ENCODE measurements at places on chromosomes 2 and 18.

GRCh38 chr2:204881655-204882054 is 336.4 kb downstream of the PARD3B start:
- no peak for DNase-seq

- no peak for DNase-seq
Observed at GRCh38 chr2:216436383-216436782, 24.1 kb downstream of the SMARCAL1 start.

- no peak for DNase-seq
Observed at GRCh38 chr2:111030945-111031344, 89.8 kb upstream of the BCL2L11 start.

- DNase-seq, result no peak
Observed at GRCh38 chr18:58805467-58806187, 59.0 kb upstream of the ZNF532 start.

DNA sequence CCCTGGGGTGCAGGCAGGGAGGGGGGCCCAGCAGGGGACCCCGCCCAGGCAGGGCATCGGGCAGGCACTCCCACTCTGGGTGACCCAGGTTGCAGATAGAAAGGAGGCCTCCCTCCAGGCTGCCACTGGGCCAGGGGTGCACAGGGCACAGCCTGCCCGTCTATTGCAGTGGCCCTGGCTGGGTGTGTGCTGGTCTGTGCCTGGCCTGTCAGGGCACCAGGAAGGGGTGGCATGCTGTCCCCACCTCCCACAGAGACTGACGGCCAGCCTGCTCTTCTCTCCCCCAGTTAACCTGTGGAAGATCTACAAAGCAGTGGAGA is 12.9 kb downstream of the ARID5A start:
- DNase-seq, result no peak

DNA sequence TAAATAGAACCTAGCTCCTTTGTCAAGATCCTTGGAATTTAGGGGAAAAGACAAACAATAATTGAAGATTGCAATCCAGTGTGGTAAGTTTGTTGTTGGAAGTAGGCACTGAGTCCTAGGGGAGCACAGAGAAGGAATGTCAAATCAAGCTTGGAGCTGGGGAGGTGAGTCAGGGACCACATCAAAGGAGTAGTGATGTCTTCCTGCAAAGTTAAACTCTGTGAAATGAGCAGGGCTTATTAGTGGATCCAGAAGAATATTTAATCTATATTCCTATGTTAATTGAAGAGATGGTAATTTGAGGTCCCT is 41.7 kb upstream of the NABP1 start:
- peak; percentile 86 for DNase-seq

DNA sequence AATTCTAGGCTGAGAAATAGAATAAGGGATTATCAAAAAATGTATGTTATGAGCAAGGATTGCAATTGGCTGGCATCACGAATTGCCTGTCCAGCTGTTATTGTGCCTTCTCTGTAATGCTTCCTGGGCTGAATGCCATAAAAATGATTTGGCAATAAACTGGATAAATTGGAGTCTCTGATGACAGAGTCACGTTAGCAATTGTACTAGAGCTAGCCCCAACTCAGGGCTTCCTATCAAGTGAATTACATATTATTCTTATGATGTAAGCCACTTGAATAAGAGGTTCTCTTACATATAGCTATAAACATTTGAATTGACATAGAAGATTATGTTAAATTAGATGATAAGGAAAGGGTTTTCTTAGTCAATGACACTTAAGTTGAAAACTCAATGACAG is 607.5 kb upstream of the REG3G start:
- DNase-seq, result no peak

DNA sequence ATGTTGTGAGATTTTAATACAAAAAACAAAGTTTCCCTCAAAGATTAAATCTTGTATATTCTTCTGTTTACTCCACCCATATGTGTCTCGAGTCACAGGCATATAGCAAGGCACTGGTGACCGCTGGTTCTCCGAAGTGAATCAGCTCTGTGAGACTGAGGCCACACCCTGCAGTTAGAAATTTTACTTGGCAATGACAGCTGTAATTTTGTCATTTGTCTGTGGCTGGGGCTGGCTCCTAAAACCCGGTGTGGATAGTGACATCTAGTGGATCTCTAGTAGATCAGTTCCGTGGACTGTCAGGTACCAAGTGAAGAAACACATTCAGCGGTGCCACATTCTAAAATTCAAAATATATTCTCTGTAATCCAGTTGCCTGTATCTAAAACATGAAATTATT is 278.0 kb downstream of the NEDD4L start:
- peak; percentile 85 for DNase-seq

DNA sequence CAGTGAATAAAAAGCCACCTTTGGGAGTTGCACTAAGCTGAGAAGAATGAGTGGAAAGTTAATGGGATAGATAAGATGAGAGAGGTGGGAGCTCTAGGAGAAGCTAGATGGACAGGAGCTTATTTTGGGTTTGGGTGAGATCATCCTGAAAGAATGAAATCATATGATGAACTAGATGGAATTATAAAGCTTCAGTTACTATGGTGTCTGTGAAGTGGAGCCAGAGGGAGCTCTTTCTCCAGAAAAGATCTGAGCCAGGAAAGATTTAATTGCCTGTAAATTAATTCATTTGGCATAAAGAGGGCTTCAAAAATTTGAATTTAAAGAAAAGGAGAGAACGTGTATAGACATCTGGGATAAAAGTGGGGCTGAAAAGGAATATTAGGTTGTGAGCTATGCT is 10.3 kb downstream of the DNAH6 start:
- DNase-seq, result peak; percentile 30

DNA sequence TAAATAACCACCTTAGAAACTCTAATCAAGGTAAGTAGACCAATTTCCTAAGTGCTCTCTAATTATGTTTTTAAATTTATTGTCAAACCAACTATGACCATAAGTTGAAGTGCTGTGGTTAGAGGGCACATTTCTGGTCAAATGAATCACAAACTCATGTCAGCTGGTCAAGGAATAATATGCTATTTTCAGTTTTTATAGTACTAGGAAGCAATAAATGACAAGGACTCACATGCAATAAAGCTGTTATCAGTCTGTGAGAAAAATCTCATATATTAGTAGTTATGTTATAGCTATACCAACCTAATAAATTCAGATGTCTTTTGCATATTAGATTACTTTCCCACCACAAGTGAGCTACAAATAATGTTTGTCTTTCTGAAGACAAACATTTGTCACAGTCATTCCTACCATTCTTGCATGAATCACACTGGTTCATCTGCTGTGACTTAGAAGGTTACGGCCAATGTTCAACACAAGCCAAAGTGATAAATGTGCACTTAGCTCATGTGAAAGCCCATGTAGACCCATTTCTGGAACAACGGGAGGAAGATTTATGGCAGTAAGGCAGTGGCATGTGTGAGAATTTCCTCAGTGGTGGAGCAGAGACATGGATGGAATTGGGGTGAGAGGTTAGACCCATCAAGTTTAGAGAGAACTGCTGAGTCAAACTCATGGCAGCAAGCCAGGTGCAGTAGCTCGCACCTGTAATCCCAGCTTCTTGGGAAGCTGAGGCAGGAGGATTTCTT is 27.4 kb upstream of the CCNYL1 start:
- DNase-seq, result peak; percentile 81

DNA sequence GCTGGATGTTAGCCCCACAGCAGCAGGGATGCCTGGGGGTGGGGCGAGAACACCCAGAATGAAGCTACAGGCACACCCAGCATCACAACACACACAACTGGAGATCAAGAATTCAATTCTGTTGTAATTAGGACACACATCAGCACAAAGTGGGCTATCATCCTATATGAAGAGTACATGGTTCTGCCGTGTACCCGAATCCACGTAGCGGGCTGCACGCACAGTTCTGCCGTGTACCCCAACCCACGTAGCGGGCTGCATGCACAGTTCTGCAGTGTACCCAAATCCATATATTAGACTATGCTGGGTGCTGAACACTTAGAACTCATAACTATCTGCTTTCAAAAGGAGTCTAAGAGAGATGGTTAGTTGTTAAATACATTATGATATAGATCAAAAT is 86.5 kb downstream of the EIPR1 start:
- DNase-seq, result no peak

DNA sequence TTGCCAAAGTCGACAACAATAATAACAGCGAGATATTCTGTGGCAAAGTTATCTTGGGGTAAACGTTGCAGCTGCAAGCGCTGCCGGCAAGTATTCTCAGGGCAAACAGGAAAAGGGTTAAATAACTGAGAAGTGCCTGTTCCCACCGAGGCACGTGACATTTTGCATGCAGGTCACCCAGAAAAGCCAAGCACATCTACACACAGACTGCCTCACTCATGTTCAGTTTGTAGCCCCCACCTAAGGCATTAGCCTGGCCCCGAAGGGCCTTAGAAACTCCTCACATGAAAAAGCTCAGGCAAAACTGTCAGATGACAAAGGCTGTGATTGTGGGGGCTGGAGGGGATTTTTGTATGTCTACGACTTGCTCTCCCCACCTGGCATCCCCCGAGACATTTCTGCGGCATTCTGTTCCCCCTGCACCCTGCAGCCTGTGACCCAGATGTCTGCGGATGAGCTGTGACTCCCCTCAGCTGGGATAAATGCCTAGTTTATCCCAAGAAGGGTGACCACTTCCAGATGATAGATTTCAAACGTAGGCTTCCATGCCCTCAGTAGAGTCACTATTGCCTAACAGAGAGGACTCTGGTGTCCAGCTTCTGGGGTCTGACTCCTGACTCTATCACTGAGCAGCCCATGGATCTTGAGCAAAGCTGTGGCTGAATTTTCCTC is 215.2 kb upstream of the SIX2 start:
- DNase-seq, result no peak

DNA sequence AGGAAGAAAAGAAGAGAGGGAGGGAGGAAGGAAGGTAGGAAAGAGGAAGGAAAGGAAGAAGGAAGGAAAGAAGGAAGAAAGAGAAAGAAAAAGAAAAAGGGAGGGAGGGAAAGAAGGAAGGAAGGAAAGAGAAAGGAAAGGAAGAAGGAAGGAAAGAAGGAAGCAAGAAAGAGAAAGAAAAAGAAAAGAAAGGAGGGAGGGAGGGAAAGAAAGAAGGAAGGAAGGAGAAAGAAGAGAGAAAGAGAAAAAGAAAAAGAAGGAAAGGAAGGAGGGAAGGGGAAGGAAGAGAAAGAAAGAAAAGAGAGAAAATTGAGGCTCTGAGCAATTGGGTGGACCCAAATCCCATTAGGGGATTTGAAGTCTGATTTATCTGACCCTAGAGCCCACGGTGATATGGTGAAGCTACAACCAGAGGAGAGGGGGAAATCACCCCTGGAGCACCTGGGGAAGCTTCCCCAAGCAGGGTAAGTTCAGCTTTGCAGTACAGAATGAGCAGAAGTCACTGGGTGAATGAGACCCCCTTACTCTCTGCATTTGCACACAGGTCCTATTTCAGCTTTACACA is 177.6 kb upstream of the BCL2L11 start:
- DNase-seq, result no peak

GRCh38 chr2:230735884-230736283 is 23.2 kb downstream of the CAB39 start:
- DNase-seq, result no peak

- DNase-seq, result no peak
Observed at GRCh38 chr2:206853915-206854314, 85.4 kb upstream of the CPO start.

DNA sequence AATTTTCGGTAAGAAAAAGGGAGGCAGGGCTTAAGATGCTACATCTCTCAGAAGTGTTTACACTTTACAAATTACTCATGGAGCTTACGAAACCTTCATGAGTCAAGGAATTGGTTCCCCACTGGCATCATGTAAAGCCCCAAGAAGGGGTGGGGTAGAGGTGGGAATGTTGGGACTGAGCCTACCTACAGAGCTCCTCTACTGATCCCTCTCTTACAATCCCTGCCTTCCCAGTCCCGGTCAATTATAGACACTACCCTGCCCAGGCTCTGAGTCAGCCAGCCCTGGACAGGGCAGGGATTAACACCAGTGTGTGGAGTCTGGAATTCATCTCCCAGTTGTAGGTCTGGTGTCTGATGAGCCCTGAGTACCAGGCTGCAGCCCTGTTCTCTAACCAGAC is 248.9 kb downstream of the PAX3 start:
- DNase-seq, result peak; percentile 57

- DNase-seq, result no peak
Observed at GRCh38 chr2:26712486-26713465, 20.3 kb downstream of the KCNK3 start.

- DNase-seq, result no peak
Observed at GRCh38 chr2:181130686-181131085, 150.3 kb downstream of the UBE2E3 start.

DNA sequence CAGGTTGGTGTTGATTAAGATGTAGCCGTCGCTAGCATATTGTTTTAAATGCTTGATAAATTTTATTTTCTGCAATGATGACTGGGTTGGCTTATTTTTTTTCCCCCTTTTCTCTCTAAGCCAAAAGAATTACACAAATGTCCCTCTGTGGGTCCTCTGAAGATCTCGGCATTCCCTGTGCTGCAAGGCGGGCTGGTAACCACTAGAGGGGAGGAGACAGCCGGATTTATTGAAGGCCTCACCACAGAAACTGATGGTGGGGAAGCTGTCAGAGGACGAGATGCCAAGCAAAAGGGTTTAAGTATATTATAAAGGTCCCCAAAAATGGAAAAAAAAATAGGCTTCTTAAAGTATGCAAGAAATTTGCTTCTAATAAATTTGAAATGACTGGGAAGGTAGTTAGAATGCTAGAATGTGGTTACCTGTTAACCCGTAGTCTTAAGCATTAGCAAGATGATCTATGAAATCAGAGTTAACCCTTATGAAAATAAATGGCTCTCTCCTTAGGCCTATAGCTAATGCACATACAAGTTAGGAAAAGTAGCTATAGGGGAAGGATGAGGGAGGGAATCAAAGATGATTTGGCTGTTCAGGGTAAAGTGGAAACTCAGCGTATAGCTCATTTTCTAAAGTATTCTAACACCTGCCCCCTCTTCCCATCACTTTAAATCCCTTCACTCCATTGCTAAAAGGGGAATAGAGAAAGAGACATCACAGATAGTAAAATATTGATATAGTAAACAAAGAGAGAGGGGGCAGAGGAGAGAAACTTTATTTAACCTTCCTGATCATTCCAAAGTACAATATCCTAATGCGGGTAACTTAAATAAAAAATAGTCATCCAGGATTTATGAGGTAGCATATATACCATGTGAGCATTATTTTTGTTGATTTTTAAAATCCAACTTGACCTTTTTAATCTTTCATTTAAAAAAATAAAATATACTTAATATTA is 894.5 kb upstream of the POU3F3 start:
- DNase-seq, result no peak

- DNase-seq, result peak; percentile 85
Observed at GRCh38 chr2:42128721-42129486, 40.2 kb upstream of the EML4 start.

DNA sequence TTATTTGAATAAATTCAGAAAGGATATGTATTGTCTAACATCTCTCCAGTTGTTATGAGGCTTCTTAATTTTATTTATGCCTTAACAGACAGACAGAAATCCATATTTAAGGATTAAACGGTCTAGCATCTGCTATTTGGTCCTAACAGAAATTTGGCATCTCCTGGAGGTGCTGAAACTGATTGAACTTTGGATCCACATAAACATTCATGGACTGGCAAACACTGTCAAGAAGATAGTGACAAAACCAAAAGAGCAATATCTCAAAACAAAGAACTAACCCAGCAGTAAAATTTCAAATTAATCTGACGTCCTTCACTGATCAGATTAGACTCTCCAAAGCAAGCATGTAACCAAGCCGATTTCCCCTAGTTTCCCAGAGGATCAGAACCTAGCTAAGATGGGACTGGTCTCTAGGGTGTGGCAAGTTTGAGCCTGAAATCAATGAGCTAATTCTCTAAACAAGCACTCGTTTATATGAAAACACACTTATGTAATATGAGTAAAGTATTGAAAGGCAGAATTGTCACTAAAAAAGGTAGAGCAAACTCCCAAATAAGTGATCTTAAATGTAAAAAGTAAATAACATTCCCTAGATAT is 139.5 kb downstream of the NOL4 start:
- DNase-seq, result no peak

- DNase-seq, result no peak
Observed at GRCh38 chr2:27724191-27724590, 47.3 kb upstream of the MRPL33 start.
